ENCODE measurements at places on chromosomes 16 and 17. TPM values are rescaled to one million over a fixed set of nuclear protein-coding genes. Genes with fewer than 3 reads are reported as not detected.

DNA sequence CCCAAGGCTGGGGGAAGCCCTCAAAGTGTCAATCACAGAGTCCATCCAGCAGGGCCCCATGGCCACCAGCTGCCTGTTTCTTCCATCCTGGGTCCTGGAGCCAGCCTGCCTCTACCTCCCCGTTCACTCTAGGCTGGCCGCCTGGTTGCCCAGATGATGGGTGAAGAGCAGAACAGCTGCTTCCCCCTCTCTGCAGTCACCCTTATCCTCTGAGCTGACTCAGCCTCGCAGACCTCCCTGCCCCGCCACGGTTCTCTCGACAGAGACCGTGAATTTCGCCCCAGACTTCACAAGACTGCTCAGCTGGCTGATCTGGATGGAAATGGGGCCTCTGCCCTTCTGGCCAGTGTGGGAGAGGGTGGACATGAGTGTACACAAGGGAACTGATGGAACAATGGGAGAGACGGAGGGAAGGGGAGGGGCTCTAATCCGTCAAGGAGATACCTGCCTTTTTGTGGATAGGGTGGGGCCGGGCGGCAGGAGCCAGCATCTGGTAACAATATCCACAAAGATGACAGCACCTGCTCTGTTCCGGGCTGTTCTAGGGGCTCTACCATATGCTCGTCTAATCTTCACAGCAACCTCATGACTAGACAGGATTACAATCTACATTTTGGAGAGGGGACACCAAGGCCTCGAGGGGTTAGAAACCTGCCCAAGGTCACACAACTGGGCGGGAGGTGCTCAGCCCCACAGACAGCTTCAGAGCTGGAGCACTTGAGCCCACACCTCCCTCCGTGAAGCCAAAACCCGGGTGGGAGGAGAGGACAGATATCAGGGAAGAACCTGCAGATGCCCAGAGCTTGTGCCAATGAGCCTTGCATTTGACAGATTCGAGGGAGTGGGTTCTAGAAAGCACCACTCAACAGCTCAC lies 136.0 kb downstream of the SDK2 start:
- no peaks in the 10 kb centered on the region for H3K4me1 ChIP-seq
- no peak for DNase-seq
- H3K27me3 ChIP-seq: no peaks in the 10 kb centered on the region
- no peak overlapping the region for H3K4me3 ChIP-seq
- no peak overlapping the region for H3K27ac ChIP-seq
- no peaks in the 10 kb centered on the region for H3K36me3 ChIP-seq

GRCh38 chr16:12904329-12904671 lies 2.9 kb downstream of the SHISA9 start:
- H3K4me1 ChIP-seq: no peaks in the 10 kb centered on the region
- H3K4me3 ChIP-seq: no peak overlapping the region

CCDC78 gene
- total RNA-seq: 1.7 TPM

ZG16 gene
- total RNA-seq: 0.12 TPM

CNEP1R1 gene
- 25.3 TPM for total RNA-seq

C17orf100 gene
- 1.5 TPM for total RNA-seq

Measured in aorta (tissue), 5 donors.